ENCODE measurements at places on chromosomes 7 and 10.

DNA sequence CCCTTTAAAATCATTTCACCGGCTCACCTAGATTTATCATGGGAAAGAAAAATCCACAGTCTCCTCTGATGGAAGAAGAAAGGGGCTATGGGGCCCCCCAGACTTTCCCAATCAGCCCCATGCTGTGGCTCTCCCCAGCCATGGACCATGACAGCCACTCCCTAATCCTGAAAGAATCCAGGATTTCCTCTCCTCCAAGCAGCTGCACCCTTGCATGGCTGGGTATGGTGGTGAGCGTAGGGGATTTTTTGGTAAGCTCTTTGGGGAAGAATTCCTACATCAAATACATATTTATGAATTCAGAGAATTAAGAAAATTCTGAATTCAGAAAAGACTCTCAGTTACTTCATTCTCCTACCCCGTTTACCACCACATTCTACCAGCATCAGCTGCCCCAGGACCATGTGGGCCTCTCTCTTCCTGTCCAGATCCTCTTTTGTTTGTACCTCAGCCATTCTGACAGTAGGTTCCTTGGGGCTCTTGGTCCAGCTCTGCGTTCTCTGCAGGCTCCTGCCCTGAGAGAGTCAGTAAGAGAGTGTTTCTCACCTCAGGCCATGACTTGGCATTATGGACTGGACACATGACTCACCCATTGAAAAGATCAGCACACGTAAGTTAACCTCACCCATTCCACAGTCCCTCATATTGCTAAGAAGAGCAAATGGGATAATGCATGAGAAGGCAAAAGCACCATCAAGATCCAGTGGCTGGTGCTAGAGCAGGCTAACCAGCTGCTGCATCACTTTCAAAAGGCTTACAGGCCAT is 337.8 kb downstream of the ELMO1 start:
- no peak for DNase-seq

DNA sequence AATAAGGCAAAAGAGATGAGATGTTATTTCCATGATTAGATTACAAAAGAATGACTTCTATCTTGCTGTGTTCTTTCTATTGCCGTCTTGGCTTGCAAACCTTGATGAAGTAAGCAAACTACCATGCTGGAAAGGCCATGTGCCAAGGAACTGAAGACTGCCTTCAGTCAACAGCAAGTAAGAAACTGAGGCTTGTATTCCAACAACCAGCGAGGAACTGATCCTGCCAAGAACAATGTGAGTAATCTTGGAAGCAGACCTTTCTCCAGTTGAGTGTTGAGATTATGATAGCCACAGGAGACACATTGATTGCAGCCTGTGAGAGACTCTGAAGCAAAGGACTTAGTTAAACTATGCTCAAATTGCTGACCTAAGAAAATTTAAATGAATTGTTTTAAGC is 164.6 kb upstream of the GRM3 start:
- DNase-seq = no peak

GRCh38 chr10:24382979-24383663 is 174.2 kb downstream of the KIAA1217 start:
- DNase-seq = no peak

- DNase-seq = peak; percentile 99
Measured at GRCh38 chr7:23334482-23335056, 35.4 kb downstream of the MALSU1 start.

DNA sequence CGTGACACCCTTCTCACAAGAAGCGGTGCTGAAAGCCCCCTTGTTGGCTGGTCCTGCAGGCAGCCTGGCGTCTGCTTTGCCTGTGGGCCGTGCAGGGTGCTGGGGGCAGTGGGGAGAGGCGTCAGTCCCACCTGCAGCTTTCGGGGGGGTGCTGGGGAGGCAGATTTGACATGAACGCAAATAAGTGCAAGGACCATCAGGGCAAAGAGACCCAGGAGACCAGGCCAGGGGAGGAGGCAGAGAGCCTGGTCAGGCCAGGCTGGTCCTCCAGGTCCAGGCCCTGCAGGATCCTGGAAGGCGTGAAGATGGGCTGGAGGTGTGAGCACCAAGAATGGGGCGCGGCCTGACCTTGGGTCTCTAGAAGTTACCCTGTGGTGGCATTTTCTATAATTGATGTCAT is 81.6 kb downstream of the MGMT start:
- no peak for DNase-seq

Data from IMR-90 (cell line).